ENCODE measurements at places on chromosomes 7 and 10. TPM values are rescaled to one million over a fixed set of nuclear protein-coding genes. Genes with fewer than 3 reads are reported as not detected.
A peak's percentile ranks its signal among the peaks of the same experiment; 100 is the strongest.

- H3K4me1 ChIP-seq: peaks cover 27% of the 10 kb centered on the region
- no peak for DNase-seq
- H3K36me3 ChIP-seq: no peaks in the 10 kb centered on the region
- peaks cover 14% of the 10 kb centered on the region for H3K27me3 ChIP-seq
- H3K4me3 ChIP-seq: no peak overlapping the region
These were observed 220.8 kb upstream of the PRSS58 start for GRCh38 chr7:142478479-142479220.

DNA sequence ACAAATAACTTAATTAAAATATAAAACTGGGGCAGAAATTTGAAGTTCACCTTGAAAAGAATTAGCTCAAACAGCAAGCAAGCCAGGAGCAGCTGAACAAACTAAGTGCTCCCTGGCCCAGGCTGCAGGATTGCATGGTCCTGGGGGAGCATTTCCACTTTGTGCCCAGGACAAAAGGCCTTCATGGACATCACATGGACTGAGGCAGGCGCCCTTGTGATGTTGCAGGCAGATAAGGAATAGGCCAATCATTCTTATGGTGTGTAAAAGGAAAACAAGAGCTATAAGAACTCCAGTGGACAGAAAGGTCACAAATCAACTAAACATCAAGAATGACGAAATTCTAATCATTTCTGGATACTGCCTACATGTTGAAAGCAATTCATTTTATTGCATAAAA, 17.5 kb upstream of the TECTB start:
- no peak overlapping the region for H3K4me3 ChIP-seq
- DNase-seq: no peak
- H3K36me3 ChIP-seq: no peaks in the 10 kb centered on the region
- no peak overlapping the region for H3K27ac ChIP-seq
- peaks cover 19% of the 10 kb centered on the region for H3K27me3 ChIP-seq

GRCh38 chr7:10412422-10413019, 561.2 kb upstream of the PHF14 start:
- H3K27ac ChIP-seq: no peak overlapping the region
- no peak overlapping the region for H3K4me3 ChIP-seq
- no peaks in the 10 kb centered on the region for H3K36me3 ChIP-seq
- no peak for DNase-seq

DNA sequence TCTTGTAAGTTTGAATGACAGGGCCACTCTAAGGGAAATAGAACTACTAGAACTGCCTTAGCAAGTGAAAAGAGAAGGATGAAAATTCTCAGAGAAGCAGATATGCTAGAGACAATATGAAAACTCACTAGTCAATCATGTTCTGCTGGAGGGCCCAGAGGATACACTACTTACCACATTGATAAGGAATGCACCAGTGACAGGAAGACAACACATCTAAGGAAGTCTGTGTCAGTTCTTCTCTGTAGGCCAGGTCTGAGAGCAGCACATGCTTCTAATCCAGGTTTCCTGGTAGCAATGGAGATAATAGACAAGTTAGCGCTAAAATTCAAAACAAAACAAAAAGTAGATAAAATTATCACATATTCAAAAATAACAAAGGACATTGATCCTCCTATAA, 235.2 kb upstream of the AKR1E2 start:
- H3K4me3 ChIP-seq: no peak overlapping the region
- no peaks in the 10 kb centered on the region for H3K4me1 ChIP-seq
- H3K27ac ChIP-seq: peak overlapping the region; percentile 42
- no peaks in the 10 kb centered on the region for H3K27me3 ChIP-seq
- no peak for DNase-seq

DNA sequence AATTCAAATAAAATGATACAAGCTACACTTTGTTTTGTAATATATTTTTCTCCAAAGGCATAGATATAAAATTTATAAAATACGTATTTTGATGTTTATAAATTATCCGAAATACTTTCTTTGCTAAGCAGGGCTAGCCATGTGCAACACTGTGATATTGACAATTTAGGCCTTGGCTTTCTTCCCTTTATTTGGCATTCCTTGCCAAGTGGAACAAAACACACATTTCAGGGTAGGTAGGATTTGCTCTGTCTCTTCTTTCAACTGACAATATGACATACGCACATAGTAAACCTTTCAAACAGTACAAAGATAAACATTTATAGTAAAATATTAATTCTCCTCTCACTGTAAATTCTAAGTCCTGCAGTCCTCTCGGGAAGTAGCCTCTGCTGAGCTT, 103.3 kb upstream of the POT1 start:
- no peaks in the 10 kb centered on the region for H3K36me3 ChIP-seq
- no peak overlapping the region for H3K27ac ChIP-seq
- H3K4me1 ChIP-seq: no peaks in the 10 kb centered on the region
- no peak overlapping the region for H3K4me3 ChIP-seq
- DNase-seq: no peak
- H3K27me3 ChIP-seq: no peaks in the 10 kb centered on the region

GRCh38 chr10:18625886-18626285, 25.5 kb downstream of the NSUN6 start:
- peaks cover 17% of the 10 kb centered on the region for H3K36me3 ChIP-seq
- H3K27ac ChIP-seq: no peak overlapping the region
- H3K4me1 ChIP-seq: peaks cover 9% of the 10 kb centered on the region
- no peak overlapping the region for H3K4me3 ChIP-seq
- H3K27me3 ChIP-seq: no peaks in the 10 kb centered on the region
- DNase-seq: no peak

DNA sequence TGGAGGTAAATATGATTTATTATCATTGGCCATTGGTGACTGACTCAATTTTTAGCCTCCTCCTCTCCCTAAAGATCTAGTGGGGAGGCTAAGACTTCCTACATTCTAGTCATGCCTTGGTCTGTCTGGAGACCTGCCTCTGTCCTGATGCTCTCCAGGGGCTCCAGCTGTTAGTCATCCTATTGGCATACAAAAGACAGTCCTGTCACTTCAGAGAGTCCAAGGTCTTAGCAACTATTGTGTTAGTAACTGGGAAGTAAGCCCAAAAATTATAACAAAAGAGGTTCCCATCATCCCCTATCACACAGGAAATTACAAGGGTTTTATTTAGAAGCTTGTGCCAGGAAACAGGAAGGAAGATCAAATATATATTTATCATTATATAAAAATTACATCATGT, 400.6 kb upstream of the VSTM2A start:
- no peak overlapping the region for H3K27ac ChIP-seq
- no peaks in the 10 kb centered on the region for H3K36me3 ChIP-seq
- DNase-seq: no peak

- no peak for DNase-seq
- no peaks in the 10 kb centered on the region for H3K4me1 ChIP-seq
- H3K27me3 ChIP-seq: peaks cover 8% of the 10 kb centered on the region
- H3K4me3 ChIP-seq: no peak overlapping the region
- H3K27ac ChIP-seq: no peak overlapping the region
These were observed 233.1 kb downstream of the BMPER start for GRCh38 chr7:34138483-34138882.

- peak overlapping the region; percentile 96 for H3K27ac ChIP-seq
- no peaks in the 10 kb centered on the region for H3K27me3 ChIP-seq
- peak overlapping the region; percentile 90 for H3K4me3 ChIP-seq
- peaks cover 40% of the 10 kb centered on the region for H3K4me1 ChIP-seq
- H3K36me3 ChIP-seq: peaks cover 10% of the 10 kb centered on the region
- peak; percentile 58 for DNase-seq
These were observed 10.9 kb downstream of the LIMK1 start for GRCh38 chr7:74094224-74095101.

- no peak for DNase-seq
- no peak overlapping the region for H3K4me3 ChIP-seq
- H3K27ac ChIP-seq: no peak overlapping the region
- H3K36me3 ChIP-seq: no peaks in the 10 kb centered on the region
- no peaks in the 10 kb centered on the region for H3K4me1 ChIP-seq
These were observed 18.0 kb upstream of the RSU1 start for GRCh38 chr10:16835228-16835627.

GRCh38 chr10:71916827-71917226, 47.4 kb upstream of the CHST3 start:
- H3K27ac ChIP-seq: no peak overlapping the region
- no peak for DNase-seq
- H3K36me3 ChIP-seq: peaks cover 7% of the 10 kb centered on the region
- H3K4me3 ChIP-seq: no peak overlapping the region
- peaks cover 25% of the 10 kb centered on the region for H3K27me3 ChIP-seq

DNA sequence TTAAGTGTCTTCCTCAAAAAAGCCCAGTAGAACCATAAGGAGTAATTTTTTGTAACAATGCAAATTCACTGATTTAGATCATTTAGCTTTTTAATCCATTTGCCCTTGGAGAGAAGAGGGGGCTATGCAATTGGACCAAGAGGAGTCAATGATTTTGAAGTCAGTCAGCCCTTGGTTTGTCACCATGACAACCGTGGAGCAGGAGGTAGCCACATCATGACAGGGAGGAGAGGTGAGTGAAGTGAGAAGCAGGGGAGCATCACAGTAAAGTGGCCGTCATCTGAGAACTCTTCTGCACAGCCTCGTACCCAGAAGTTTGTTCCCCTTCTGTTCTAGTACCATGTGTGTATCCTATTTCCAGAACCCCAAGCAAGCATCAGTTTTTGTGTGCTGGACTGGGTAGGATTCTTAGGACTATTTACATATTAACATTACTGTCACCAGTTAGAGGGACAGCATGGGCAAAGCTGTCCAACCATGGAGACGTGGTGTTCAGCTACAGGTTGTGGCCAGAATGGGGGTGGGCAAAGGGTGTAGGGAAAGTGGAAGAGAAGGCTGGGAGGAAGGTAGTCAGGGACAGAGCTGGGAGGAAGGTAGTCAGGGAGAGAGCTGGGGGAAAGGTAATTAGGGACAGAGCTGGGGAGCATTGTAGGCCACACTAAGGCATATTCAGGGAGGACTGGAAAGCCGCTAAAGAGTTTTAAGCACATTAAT, 13.1 kb downstream of the UBE3C start:
- H3K27ac ChIP-seq: peak overlapping the region; percentile 56
- H3K27me3 ChIP-seq: no peaks in the 10 kb centered on the region
- H3K4me3 ChIP-seq: no peak overlapping the region
- H3K36me3 ChIP-seq: peaks cover 10% of the 10 kb centered on the region
- H3K4me1 ChIP-seq: peaks cover 54% of the 10 kb centered on the region

DNA sequence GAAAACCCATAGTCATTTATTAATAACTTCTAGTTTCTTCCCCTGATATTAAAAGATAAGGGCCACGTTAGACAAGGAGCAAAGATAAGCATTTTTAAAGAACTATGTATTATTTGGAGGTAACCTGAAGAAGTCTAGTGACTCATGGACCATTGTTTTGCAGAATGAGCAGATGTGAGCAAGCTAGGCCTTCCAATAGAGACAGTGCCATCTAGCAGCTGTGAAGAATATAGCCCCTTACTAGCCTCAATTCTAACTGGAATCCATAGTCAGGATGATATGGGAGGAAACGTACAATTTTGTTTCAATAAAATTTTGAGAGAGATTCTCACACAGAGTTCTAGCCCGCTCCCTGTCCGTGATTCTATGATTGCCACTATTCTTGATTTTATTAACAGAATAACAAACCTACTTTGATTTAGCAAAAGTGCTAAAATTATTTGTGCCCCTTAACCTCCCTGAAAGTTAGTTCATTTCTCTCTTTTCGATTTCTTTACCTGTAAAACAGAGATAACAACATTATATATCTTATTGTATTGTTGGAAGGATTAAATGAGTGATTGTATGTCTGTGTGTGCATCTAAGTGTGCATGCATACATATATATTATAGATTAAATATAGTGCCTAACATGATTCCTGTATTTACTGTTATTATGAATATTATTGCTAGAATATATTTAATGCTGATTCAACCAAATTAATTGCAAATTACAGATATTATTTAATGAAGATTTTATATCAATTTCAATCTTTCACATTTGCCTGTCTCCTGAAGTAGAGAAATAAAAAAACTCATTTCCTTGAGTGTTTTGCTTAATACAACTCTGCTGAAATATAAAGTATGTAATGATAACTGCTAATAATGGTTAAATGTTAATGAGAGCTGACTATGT, 22.7 kb downstream of the FAM237B start:
- H3K4me1 ChIP-seq: no peaks in the 10 kb centered on the region
- no peak overlapping the region for H3K4me3 ChIP-seq
- H3K36me3 ChIP-seq: peaks cover under 1% of the 10 kb centered on the region
- H3K27ac ChIP-seq: no peak overlapping the region

DNA sequence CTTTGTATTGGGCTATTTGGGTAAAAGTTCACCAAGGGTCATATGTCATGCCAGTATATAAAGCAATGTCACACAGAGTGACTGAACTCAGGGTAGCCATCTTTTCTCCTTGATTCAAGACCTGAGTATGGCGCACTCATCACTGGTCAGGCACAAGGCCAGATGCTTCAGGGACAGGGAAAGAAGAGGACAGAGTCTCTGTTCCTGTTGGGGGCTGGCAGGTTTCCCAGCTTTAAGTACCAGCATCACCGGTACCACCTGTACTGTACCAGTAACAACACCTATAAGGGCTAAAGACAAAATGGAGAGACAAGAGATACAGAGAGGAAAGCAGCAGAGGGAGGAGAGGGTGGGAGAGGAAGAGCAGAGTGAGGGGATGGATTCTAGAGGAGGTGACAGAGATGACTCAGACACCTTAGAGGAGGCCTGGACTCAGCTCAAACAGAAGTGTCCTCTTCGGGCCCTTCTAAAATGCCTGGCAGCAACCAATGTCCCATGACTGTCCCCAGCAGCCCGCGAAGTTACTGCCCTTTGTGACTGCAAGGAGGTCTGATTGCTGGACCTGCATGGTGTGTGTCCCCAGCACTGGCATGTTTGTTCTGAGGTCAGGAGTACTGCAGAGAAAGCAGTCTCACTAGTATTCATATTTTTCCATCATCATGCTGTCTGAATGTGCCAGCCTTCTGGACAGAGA, 191.3 kb downstream of the MYOF start:
- no peaks in the 10 kb centered on the region for H3K27me3 ChIP-seq
- no peak overlapping the region for H3K4me3 ChIP-seq
- no peak overlapping the region for H3K27ac ChIP-seq
- no peaks in the 10 kb centered on the region for H3K36me3 ChIP-seq

GRCh38 chr10:122296363-122297120, 25.4 kb downstream of the BTBD16 start:
- H3K4me3 ChIP-seq: peak overlapping the region; percentile 36
- H3K27ac ChIP-seq: no peak overlapping the region
- H3K36me3 ChIP-seq: no peaks in the 10 kb centered on the region
- DNase-seq: no peak
- peaks cover 28% of the 10 kb centered on the region for H3K27me3 ChIP-seq

DNA sequence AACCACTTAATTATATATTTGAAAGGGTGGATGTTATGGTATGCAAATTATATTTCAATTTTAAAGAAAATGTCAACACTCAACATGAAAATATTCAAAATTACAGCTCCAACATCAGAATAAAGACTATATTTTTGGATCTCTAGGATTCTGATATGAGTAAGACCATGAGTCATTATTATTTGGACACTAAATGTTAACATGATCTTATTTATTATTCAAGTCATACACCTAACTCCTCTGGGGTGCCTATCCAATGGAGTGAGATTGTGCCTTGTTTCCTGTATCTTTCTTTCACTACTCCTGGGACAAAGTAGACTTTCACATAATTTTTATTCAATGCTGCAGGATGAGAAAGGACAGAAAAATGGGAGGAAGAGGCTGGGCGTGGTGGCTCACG, 135.2 kb upstream of the PRSS1 start:
- peaks cover 39% of the 10 kb centered on the region for H3K27me3 ChIP-seq
- no peaks in the 10 kb centered on the region for H3K4me1 ChIP-seq
- DNase-seq: no peak
- no peak overlapping the region for H3K4me3 ChIP-seq
- no peaks in the 10 kb centered on the region for H3K36me3 ChIP-seq

Gene PDZD7
- 0.23 TPM for polyA plus RNA-seq

Gene RNF32
- not detected for polyA plus RNA-seq

Gene PUS7
- polyA plus RNA-seq: 3.5 TPM

Gene ABHD11
- polyA plus RNA-seq: 10.8 TPM

Gene AGAP9
- 0.12 TPM for polyA plus RNA-seq

Gene PKD1L1
- 0.15 TPM for polyA plus RNA-seq

Gene TMEM184A
- polyA plus RNA-seq: 0.16 TPM

Gene COL17A1
- not detected for polyA plus RNA-seq

All from naive B cell (primary cell).